GM23248 (cell line): ENCODE measurements at places on chromosomes 5 and 9. TPM values are rescaled to one million over a fixed set of nuclear protein-coding genes. Genes with fewer than 3 reads are reported as not detected.
A peak's percentile ranks its signal among the peaks of the same experiment; 100 is the strongest.

DNA sequence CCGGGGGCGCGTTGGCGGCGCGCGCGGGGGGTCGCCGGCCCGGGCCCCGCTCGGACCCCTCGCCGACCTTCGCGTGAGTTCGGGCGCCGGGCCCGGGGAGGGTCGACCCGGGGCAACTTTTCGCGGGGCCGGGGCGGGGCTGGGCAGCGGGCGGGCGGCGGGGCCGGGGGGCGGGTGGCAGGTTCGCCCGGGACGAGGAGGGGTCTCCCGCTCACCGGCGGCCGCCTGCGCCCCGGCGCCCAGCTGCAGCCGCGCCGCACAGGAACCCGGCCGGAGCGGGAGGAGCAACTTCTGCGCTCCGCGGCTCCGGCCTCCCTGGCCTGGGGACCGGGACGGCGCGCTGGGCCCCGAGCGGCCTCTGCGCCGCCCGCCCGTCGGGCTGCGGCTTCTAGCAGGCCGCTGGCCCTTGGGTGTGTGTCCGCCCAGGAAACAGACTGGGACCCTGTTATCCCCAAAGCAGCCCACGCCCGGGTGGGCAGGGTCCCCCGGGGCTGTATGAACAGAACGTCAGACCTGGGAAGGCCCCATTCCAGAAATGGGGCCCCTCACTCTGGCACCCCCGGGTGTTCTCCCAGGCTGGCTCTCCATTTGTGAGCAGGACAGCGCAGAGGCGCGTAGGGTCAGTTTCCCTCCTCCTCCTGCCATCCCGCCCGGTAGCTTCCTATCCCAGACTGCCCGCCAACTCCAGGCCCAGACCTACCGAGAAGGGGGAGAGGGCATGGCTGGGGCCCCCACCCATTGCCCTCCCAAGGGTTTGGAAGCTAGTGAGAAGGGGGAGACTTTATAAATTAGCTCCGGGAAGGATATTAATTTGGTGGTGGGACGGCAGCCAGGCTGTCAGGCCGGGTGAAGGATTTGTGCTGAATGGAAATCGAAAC lies 708 bp downstream of the RXRA start:
- DNase-seq = peak; percentile 78

DNA sequence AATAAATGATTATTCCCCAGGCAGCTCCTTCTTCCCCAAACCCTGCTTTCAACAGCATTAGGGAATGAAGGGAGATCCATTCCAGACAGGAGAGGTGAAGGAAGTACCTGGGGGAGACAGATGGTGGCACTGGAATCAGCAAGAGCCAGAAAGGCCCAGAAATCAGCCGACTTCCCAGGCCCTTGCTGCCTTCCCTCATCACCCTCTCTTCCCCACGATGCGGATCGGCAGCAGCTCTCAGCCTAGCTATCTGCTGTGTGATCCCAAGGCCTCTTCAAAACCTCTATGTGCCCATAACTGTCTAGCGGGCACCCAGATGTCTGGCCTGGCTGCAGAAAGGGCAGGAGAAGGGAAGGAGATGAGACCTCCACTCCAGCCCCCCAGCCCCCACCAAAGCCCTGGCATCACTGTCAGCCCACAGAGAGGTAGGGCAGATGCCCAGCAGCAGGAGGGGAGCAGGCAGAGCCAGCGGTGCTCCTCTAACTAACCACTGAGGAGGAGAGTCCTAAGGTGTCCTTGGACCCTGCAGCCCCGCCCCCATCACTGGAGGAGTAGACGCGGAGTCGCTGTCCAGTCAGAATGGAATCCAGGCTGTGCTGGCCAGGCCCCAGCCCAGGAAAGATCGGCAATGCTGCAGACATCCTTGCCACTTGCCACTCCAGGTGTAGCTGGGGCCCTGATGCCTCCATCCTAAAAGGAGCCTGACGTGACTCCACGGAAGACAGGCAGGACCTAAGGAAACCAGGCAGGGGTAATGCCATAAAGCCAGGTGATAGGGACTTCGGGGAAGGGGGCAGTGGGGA lies 12.7 kb downstream of the CNTFR start:
- DNase-seq = no peak

DNA sequence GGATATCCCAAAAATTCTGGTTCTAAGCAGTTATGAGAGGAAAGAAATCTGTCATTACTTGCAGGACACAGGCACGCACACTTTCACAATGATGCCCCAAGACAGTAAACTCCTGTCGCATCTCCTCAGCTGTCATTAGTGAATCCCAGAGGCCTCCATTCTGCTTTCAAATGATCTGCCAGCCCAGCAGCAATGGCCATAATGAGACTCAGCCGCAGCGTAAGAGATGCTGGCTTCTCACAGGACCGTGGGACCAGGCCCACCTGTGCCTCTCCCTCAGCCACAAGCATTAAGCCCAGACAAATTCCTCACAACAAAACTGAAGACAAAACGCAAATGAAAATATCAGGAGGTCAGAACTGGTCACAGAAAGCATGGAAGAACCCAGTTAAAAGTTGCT lies 98.0 kb upstream of the VLDLR start:
- DNase-seq = no peak

DNA sequence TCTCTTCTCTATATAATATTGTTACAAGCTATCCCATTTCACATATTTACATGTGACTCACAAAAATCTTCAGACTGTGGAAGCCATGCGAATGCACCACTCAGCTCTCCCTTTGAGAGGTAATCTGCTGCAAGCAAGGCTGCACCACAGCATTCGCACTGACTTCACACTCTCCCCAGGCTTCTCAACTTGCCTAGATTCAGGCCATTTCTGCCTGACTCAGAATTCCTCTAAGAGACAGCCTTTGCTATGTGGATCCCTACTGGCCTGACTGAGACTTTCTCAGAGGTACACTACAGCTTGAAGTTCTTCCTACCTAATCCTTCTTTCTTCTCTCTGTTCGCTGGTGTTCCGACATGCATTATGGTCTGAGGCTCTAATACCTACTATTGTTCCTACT lies 21.1 kb upstream of the DMRTA1 start:
- no peak for DNase-seq

DNA sequence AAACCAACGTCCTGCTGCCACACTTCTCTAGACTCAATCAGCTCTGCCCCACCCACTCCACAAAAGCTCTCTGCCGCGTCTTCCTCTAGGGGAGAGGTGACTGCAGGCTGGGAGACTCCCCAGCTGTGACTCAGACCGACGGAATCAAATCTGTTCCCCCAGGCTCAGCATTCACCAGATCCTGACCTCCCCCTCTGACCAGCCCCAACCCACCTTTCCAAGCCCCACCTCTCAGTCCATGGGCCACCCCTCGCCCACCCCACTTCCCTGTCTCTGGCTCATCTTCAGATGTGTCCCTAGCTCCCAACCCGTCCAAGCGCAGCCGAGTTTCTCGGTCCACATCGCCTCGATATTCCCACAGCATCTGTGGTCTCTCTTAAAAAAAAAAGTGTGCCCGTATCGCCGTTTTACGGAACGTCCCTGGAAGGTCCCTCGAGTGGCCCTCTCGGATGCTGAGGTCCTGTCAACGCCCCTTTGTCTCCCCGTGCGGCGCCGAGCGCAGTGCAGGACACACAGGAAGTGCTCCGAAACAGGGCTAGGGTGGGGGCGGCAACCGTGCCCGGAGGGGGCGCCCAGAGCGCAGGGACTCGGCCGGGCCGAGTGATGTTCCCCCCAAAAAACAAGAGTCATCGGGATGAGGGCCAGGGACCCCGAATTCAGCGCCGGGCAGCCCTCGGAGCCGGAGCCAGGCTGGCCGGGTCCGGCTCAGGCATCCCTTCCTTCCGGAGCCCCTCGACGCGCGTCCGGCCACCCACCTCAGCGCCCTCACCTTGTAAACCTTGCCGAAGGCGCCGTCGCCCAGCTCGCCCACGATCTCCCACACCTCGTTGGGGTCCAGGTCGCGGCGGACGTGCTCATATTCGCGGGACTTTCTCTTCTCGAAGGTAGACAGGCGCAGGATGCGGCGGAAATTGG lies 649 bp downstream of the STK10 start:
- DNase-seq = peak; percentile 91

DNA sequence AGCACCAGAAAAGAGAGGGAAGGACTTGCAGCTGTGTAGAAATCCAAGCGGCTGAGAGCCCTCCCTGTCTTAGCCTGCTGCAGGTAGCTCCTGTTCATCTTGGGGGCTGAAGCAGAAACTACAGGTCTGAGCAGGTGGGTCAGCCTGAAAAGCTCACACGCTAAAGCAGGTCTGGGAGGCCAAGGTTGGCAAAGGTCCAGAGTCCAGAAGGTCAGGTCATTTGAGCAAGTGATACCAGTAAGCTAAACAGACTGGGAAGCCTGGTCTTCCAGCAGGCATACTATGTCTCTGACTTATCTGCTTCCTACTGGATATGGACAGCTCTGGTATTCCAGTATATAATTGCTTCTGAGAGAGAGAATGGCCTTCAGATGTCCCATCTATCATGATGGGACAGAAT lies 26.2 kb downstream of the PTCD2 start:
- DNase-seq = no peak

ZCCHC7 gene
- polyA plus RNA-seq = 18.9 and 19.4 TPM in 2 replicates

DNA sequence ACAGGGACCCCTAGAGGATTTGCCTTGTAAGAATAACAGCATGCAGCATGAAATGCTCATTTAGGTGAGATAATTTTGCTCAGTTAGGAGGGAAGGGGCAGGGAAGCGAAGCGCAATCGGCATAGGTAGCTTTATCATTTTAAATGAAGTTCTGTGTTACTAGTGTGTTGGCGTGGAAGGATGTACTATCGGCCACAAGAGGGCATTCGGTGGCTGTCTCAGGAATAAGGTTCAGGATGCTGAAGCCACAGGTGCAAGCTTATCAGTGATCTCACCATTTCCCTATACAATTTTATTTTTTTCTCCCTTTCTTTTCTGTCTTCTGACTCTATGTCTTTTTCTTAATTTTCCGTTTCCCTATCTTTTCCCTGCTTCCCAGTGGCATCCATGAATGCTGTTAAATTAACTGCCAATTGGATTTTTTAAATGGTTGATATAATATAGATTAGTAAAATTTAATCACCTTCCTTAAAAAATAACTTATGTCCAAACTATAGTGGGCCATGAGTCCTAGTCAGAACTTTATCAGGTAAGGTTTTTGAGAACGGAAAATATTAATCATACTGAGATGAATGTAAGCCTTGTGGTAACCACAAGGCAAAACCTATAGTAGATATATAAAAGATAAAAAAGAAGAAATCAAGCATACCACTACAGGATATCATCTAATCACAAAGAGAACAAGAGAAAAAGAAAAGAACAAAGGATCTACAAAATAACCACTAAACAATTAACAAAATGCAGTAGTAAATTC lies 1.2 kb upstream of the INSL6 start:
- peak; percentile 74 for DNase-seq

GRCh38 chr5:11047625-11048024 lies 286.6 kb upstream of the DAP start:
- no peak for DNase-seq

DNA sequence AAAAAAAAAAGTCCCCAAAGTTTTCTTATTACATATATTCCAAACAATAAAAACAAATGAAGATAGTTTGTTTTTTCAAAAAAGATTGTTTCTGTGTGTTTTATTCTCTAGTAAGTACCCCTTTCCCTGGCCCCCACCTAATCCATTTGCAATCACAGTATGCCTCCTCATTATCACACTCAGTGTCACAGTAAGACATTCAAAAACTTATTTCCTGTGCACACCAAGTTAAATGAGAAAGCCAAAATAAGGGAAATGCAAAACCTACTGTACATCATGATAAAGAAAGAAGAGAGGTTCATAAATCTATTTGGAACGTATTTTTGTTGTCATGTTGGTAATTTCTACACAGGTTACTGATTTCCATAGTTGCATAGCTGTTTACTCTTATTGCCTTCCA lies 62.3 kb downstream of the ST8SIA4 start:
- DNase-seq = no peak

- DNase-seq = peak; percentile 94
Observed at GRCh38 chr9:131608493-131609037, 63.2 kb downstream of the PRRT1B start.

DNA sequence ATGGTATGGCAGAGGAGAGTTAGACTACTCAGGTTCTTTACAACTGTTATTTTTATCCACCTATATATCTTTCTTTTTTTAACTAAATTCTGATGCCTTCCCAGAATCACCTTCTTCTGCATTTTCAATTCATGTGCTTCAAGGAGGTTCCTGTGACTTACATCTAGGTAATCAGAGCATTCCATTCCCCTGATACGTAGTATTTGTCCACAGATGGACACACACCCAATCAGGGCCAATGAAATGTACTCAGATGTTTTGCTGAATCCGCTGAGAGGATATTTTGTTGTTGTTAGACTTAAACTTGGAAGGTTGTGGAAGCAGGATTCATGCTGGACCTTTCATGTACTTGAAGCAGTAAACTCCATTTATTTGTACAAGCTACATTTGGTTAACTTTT lies 159.4 kb upstream of the FER start:
- DNase-seq = no peak

- DNase-seq = no peak
Observed at GRCh38 chr9:133759146-133759900, 21.2 kb upstream of the SARDH start.

- no peak for DNase-seq
Observed at GRCh38 chr5:139577689-139578290, 16.7 kb downstream of the UBE2D2 start.

TXNDC15 gene
- polyA plus RNA-seq = 102 and 103 TPM in 2 replicates

GRCh38 chr5:5751987-5752386 lies 329.5 kb downstream of the ICE1 start:
- DNase-seq = no peak

GARIN3 gene
- polyA plus RNA-seq = not detected in 2 replicates

- no peak for DNase-seq
Observed at GRCh38 chr5:149262315-149262714, 9.3 kb upstream of the AFAP1L1 start.
